ENCODE measurements at places on chromosomes 16 and 17.

GRCh38 chr16:46991729-46992704 lies 18.5 kb upstream of the DNAJA2 start:
- no peaks in the 10 kb centered on the region for H3K27me3 ChIP-seq
- no peaks in the 10 kb centered on the region for H3K36me3 ChIP-seq
- no peak for DNase-seq

GRCh38 chr16:75948441-75948840 lies 222.2 kb upstream of the CPHXL start:
- H3K4me1 ChIP-seq = no peaks in the 10 kb centered on the region
- H3K27me3 ChIP-seq = no peaks in the 10 kb centered on the region
- H3K27ac ChIP-seq = no peak overlapping the region
- DNase-seq = no peak
- no peaks in the 10 kb centered on the region for H3K36me3 ChIP-seq

DNA sequence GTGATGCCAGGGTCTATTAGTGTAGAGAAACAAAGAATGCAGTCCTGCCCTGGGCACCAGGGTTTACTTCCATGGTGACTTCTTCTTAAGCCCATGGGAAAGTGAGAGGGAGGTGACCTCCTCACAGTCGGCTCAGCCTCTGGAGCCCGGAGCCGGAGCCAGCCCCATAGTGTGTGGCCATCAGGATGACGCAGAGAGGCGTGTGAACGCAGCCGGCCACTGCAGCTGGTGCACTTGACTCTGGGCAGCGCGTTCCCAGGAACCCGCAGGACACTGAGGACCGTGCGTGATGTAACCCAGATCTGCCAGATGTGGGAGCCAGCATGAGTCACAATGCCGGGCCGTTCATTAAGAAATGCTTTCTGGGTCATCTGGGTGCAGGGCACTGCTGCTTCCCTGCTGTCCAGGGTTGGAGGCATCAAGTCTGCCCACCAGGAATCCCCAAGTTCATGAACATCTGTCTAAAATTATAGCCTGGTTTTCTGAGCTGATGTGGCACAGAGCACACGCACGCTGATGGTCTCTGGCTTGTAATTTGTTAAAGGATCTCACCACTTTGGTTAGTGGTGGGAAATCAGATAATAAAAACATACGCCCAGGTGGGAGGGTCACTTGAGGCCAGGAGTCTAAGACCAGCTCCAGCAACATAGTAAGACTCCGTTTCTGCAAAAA lies 114.1 kb downstream of the PITPNC1 start:
- H3K4me3 ChIP-seq = no peak overlapping the region
- no peak overlapping the region for H3K27ac ChIP-seq
- no peaks in the 10 kb centered on the region for H3K36me3 ChIP-seq
- no peak for DNase-seq
- peaks cover 5% of the 10 kb centered on the region for H3K4me1 ChIP-seq

DNA sequence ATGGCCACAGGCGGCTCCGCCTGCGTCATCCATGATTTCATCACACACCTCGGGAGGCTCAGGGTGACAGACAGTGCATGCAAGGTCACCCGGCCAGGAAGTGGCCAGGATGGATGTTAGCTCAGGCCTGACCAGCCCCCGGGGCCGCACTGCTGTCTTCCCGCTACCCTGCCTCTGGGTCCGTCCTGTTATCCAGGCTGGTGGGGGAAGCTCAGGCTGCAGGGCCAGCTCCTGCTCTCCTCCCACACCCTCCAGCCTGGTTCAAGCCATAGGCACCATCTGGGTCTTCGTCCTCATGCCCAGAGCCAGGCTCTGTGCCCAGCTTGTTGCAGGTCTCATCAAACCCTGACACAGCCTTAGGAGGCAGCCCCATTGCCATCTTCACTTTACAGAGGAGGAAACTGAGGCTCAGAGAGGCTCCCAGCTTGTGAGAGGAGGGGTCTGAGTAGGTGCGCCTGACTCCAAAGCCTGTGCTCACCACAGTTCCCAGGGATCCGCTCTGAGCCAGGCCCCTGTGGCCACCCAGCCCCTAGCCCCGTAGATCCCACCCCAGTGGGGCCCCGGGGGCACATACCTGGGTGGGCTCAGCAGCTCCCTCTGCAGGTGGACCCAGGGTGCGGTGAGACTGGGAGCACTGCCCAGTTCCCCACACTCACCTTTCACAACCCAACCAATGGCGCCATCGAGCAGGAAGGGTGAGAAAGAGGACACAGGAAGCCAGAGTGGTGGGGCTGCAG lies 412 bp upstream of the ADGRG3 start:
- H3K4me1 ChIP-seq = peaks cover 3% of the 10 kb centered on the region
- no peaks in the 10 kb centered on the region for H3K36me3 ChIP-seq
- H3K4me3 ChIP-seq = no peak overlapping the region
- DNase-seq = no peak
- no peak overlapping the region for H3K27ac ChIP-seq
- H3K27me3 ChIP-seq = no peaks in the 10 kb centered on the region

- no peaks in the 10 kb centered on the region for H3K4me1 ChIP-seq
- H3K36me3 ChIP-seq = peaks cover 60% of the 10 kb centered on the region
- no peak overlapping the region for H3K27ac ChIP-seq
- H3K27me3 ChIP-seq = no peaks in the 10 kb centered on the region
Measured at GRCh38 chr16:89534252-89534756, 26.1 kb downstream of the SPG7 start.

GRCh38 chr17:9218911-9219310 lies 197.6 kb downstream of the NTN1 start:
- H3K27me3 ChIP-seq = no peaks in the 10 kb centered on the region
- H3K27ac ChIP-seq = no peak overlapping the region
- no peak for DNase-seq
- H3K36me3 ChIP-seq = no peaks in the 10 kb centered on the region
- H3K4me3 ChIP-seq = no peak overlapping the region
